ENCODE measurements at places on chromosomes 4 and X. TPM values are rescaled to one million over a fixed set of nuclear protein-coding genes. Genes with fewer than 3 reads are reported as not detected.

The FAM53A gene
- total RNA-seq, result 1.1 TPM

The SLITRK4 gene
- total RNA-seq, result not detected

The SPANXN3 gene
- not detected for total RNA-seq

The GPC4 gene
- 9.7 TPM for total RNA-seq

The RASL11B gene
- total RNA-seq, result 0.34 TPM

The CCNA2 gene
- total RNA-seq, result 75.4 TPM

The PHEX gene
- 0.27 TPM for total RNA-seq

The LRAT gene
- 3.8 TPM for total RNA-seq

The MFSD8 gene
- 17.1 TPM for total RNA-seq

The EGFL6 gene
- total RNA-seq, result not detected

GRCh38 chrX:138742217-138742616, 30.7 kb upstream of the FGF13 start:
- no peak for DNase-seq
- H3K27me3 ChIP-seq, result no peaks in the 10 kb centered on the region
- H3K4me3 ChIP-seq, result no peak overlapping the region
- no peaks in the 10 kb centered on the region for H3K36me3 ChIP-seq
- H3K27ac ChIP-seq, result no peak overlapping the region

- H3K4me3 ChIP-seq, result peak overlapping the region; percentile 51
- H3K27me3 ChIP-seq, result no peaks in the 10 kb centered on the region
- DNase-seq, result peak; percentile 22
- no peak overlapping the region for H3K27ac ChIP-seq
- H3K4me1 ChIP-seq, result no peaks in the 10 kb centered on the region
- no peaks in the 10 kb centered on the region for H3K36me3 ChIP-seq
These were observed 407.3 kb downstream of the PCDH18 start for GRCh38 chr4:137125011-137125410.

- H3K36me3 ChIP-seq, result no peaks in the 10 kb centered on the region
- no peak for DNase-seq
- no peaks in the 10 kb centered on the region for H3K4me1 ChIP-seq
- H3K4me3 ChIP-seq, result no peak overlapping the region
- no peak overlapping the region for H3K27ac ChIP-seq
- no peaks in the 10 kb centered on the region for H3K27me3 ChIP-seq
These were observed 228.5 kb downstream of the AFF2 start for GRCh38 chrX:148728901-148729300.

GRCh38 chr4:138577145-138577544, 335.0 kb upstream of the SLC7A11 start:
- no peaks in the 10 kb centered on the region for H3K27me3 ChIP-seq
- no peaks in the 10 kb centered on the region for H3K4me1 ChIP-seq
- H3K36me3 ChIP-seq, result no peaks in the 10 kb centered on the region
- H3K27ac ChIP-seq, result no peak overlapping the region
- DNase-seq, result no peak
- no peak overlapping the region for H3K4me3 ChIP-seq

DNA sequence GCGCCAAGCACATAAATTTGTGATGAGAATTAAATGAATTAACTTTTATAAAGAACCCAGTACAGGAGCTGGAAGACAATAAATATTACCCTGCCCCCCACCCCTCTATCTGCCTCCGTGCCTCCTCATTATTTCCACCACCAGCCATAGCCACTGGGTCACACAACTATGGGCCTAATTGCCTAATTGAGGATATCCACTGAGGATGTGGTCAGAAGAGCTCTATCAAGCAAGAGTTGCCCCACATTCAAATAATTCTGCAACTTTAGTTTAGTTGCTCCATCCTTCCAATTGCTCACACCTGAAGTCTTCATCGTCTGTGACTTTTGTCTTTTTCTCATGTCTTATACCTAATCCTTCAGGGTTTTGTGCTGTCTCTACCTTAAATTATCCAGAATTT, 9.5 kb upstream of the CXCL8 start:
- H3K4me1 ChIP-seq, result peaks cover 6% of the 10 kb centered on the region
- no peak overlapping the region for H3K4me3 ChIP-seq
- H3K36me3 ChIP-seq, result no peaks in the 10 kb centered on the region
- no peak for DNase-seq
- H3K27me3 ChIP-seq, result no peaks in the 10 kb centered on the region
- H3K27ac ChIP-seq, result no peak overlapping the region

- H3K4me1 ChIP-seq, result no peaks in the 10 kb centered on the region
- no peak for DNase-seq
- no peak overlapping the region for H3K27ac ChIP-seq
- no peaks in the 10 kb centered on the region for H3K36me3 ChIP-seq
These were observed 291.3 kb downstream of the PDHA2 start for GRCh38 chr4:96131186-96131585.

- no peak overlapping the region for H3K4me3 ChIP-seq
- no peak overlapping the region for H3K27ac ChIP-seq
- H3K4me1 ChIP-seq, result no peaks in the 10 kb centered on the region
- no peak for DNase-seq
These were observed 240.7 kb downstream of the DCLK2 start for GRCh38 chr4:150318971-150319370.

DNA sequence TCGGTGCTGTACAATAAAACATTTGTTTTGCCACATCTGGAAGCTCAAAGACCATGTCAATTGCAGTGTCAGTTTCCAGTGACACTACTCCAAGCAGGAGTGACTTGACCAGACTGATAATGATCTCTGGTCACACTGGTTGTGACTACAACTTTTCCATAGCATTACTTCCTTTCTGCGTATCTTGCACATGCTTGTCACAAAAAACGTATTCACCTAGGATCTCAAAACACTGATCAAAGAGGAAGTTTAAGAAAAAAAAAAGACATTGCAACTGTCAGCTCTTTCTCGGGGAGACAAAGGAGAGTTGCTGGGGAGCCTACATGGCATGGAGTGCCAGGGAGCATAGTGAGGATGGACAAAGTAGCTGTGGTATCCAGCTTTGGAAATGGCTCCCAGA, 60.6 kb downstream of the OPHN1 start:
- no peaks in the 10 kb centered on the region for H3K36me3 ChIP-seq
- DNase-seq, result no peak
- no peaks in the 10 kb centered on the region for H3K4me1 ChIP-seq
- H3K27ac ChIP-seq, result no peak overlapping the region

DNA sequence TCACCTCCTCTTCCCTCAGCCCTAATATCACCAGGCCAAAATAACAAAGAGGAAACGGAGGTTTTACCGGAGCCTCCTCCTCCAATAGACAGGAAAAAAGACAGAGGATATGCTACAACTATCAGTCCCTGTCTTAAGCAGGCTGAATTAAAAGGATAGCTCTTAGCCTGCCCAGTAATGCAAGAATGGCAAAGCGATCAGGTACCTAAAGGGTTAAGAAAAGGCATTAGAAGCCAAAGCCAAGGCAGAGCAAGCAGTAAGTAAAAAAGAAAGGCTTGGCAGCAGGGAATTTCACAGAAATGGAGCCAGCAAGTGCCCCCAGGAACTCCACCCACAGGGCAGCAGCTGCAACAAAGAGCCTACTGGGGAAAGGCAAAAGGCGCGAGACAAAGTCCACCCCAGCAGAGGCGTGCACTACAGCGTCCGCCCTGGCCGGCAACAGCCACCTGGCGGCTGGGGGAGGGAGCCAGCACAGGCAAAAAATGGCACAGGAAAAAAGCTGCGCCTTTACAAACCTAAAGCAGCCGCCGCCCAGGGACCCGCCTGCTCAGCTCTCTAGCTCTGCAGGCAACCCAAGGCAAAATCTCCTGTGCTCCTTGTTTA, 220.6 kb upstream of the ZC4H2 start:
- no peaks in the 10 kb centered on the region for H3K36me3 ChIP-seq
- DNase-seq, result no peak
- no peaks in the 10 kb centered on the region for H3K4me1 ChIP-seq
- no peak overlapping the region for H3K4me3 ChIP-seq
- no peak overlapping the region for H3K27ac ChIP-seq
- no peaks in the 10 kb centered on the region for H3K27me3 ChIP-seq

GRCh38 chr4:94221916-94222315, 14.3 kb downstream of the SMARCAD1 start:
- H3K27me3 ChIP-seq, result no peaks in the 10 kb centered on the region
- H3K4me3 ChIP-seq, result no peak overlapping the region
- no peak overlapping the region for H3K27ac ChIP-seq
- H3K36me3 ChIP-seq, result peaks cover 25% of the 10 kb centered on the region
- no peaks in the 10 kb centered on the region for H3K4me1 ChIP-seq

GRCh38 chr4:7359400-7360062, 75.2 kb downstream of the PSAPL1 start:
- H3K27ac ChIP-seq, result no peak overlapping the region
- no peak overlapping the region for H3K4me3 ChIP-seq
- H3K27me3 ChIP-seq, result 0 out of 2 replicates have a peak, but pooled peaks cover 4% of the 10 kb centered on the region
- DNase-seq, result no peak
- peaks cover 9% of the 10 kb centered on the region for H3K4me1 ChIP-seq
- H3K36me3 ChIP-seq, result no peaks in the 10 kb centered on the region

DNA sequence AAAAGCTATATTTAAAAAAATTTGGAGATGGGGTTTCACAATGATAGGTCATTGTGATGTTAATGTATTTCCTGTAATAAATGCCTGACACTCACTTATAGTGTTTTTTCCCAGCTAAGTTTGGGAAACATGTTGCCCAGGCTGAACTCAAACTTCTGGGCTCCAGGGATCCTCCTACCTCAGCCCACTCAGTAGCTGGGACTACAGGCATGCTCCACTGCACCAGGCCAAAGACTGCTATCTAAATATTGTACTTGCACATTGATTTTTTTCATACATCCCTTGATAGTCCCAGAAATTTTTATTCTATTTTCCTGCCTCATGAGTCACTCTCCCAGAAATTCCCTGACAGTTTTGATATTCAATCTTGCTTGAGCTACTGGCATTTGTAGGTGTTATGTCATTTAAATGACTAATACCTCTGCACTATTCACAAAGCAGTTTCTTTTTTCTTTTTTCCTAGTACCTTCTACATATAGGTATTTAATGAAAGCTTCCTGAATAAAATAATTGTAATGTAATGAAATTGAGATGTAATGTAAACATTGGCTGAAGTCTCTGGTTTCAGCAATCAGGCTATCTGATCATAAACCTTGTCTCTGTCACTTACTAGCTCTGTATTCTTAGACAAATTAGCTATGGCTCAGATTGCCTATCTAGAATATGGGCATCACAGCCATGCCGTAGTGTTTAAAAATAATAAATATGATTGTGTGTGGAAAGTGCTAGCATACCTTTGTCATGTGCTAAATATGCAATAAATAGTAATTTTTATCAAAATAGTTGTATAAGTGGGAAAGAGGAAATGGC, 1973.0 kb upstream of the AGA start:
- no peak overlapping the region for H3K27ac ChIP-seq
- no peak for DNase-seq

- no peaks in the 10 kb centered on the region for H3K27me3 ChIP-seq
- no peak overlapping the region for H3K4me3 ChIP-seq
- DNase-seq, result no peak
- H3K27ac ChIP-seq, result no peak overlapping the region
- H3K36me3 ChIP-seq, result no peaks in the 10 kb centered on the region
These were observed 24.8 kb downstream of the RTL9 start for GRCh38 chrX:110383414-110383813.

DNA sequence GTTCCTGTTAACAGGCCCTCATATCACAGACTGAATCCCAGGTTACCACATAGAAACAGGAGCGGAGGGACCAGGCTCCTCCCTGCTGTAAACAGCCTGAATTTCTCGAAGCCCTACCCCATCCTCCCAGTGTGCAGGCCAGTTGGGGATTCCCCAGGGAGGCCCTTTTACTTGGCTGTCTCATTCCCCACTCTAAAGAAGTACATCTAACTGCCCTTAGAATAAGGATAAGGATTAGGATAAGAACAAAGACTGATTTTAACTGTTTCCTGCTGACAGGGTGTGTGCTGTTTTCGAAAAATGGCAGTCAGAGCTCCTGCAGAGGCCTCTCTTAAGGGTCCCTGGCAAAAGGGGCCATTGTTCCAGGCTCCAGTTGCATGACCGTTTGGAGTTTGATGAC, 133.7 kb downstream of the PAPSS1 start:
- no peaks in the 10 kb centered on the region for H3K4me1 ChIP-seq
- no peaks in the 10 kb centered on the region for H3K27me3 ChIP-seq
- no peaks in the 10 kb centered on the region for H3K36me3 ChIP-seq
- no peak overlapping the region for H3K4me3 ChIP-seq
- H3K27ac ChIP-seq, result no peak overlapping the region

DNA sequence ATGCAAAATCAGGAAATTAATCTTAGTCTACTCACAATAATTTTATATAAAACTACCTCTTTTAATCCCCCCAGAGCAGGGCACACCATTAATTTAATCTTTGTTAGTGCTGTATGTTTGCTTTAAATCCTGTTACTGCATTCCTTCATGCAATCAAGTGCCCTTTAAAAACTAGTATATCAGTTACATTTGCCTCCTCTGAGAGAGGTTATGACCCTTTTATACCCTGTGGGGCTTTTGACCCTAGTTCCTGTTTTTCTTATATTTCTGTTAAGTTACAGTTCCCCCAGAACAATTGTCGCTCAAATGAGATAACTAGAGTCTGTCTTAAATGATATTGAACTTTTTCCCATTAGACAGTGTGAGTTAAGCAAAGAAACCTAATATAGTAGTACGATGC, 46.2 kb downstream of the GPC4 start:
- H3K4me1 ChIP-seq, result no peaks in the 10 kb centered on the region
- H3K36me3 ChIP-seq, result no peaks in the 10 kb centered on the region
- no peak overlapping the region for H3K4me3 ChIP-seq
- no peak for DNase-seq

Data from HCT116 (cell line).